ENCODE measurements at places on chromosomes 13 and 19.

DNA sequence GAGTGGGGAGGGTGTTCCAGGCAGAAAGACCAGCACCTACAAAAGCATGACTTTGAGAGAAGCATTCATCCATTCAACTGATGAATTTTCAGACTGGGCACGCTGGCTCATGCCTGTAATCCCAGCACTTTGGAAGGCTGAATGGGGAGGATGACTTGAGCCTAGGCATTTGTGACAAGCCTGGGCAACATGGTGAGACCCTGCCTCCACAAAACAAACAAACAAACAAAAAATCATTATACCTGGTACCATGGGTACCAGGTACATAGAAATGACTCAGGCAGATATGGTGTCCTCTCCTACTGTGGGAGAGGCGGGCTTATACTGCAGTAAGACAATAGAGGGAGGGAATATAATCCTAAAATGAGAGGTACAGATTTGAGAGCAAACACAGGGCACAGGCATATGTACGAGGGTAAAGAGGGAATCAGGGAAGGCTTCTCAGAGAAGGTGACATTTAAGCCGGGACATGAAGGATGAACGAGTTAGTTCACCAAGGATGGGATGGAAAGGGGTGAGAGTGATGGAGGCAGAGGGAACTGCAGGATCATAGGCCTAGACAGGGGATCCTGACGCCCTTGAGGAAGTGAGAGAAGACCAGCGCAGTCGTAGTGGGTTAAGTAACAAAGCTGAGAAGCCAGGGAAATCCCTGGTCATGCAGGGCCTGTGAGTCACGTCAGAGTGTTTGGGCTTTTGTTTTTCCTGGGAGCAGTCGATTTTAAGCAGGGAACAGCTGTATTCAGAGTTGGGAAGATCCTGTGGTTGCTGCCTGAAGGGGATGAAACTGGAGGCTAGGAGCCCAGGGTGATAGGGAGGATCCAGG is 2.9 kb downstream of the CYP2S1 start:
- DNase-seq: no peak

- DNase-seq: no peak
Measured at GRCh38 chr19:35585848-35586247, at the start of gene PMIS2. Gene PMIS2, plus strand, starts transcription at chr19:35586173. Its CDS starts 87 bp downstream, at chr19:35586260.

DNA sequence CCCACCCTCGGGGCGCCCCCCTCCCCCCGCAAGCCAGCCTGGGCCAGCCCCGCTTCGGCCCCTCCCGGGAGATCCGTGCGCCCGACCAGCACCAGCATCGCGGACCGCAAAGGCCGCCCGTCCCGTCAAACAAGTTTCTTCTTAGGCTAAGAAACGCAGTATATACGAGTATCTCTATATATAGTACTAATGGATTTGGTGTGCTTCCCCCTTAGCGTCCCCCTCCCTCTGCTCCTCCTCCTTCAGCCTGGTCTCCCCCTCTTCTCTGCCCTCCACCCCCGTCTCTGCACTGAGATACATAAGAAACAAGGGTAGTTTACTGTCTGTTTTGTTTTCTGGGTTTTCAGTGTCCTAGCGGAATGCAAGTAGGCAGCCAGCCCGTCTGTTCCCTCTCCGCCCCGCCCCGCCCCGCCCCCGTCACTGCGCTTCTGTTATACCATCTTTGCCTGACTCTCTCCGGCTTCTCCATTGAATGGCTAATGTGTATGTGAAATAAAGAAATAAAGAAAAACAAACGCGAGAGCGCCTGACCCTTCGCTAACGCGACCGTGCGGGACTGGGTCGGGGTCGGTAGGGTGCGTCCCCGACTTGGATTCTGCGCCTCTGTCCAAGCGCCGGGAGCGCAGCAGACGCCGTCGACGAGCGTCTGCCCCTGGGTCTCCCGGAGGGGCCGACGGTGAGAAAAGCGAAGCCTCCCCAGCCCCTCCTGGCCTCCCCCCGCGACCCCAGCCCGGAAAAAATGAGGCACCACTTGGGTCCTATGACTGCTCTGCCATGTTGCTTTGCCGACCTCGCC is 4.2 kb downstream of the LYL1 start:
- DNase-seq: peak; percentile 38

- peak; percentile 47 for DNase-seq
Measured at GRCh38 chr19:18419699-18420460, 682 bp downstream of the SSBP4 start.

DNA sequence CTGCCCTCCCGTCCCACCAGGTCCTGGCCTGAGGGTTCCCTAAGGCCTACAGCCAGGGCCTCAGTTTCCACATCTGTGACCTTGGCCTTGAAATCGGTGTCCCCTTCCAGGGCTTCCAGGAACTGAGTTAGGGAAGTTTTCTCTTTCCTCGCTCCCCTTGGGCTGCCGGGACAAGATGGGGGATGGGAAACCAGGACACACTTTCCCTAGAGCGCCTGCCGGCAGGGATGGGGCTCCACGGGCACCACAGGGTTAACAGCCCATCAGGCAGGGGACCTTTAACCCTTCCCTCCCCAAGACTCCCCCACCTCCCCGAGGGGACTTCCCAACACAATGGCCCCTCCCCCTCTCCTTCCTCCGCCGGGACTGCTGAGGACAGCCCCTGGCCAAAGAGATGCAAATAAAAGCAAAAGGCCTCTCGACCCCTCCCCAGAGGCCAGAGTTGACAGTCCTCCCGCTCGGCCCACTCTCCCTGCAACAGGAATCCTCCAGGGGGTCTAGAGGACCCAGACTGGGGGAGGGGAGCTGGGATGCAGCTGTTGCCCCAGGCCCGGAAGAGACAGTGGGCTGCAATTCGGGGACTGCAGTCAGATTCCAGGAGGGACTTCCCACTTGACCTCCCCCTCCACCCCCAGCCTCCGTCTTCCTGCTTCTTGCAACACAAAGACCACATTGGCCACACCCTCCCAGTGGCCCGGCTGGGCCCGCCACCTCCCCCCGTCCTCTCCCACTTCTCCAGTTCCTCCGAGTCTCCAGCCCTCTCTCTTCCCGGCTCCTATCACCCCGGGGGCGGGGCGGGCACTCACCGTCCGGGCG is 3.4 kb downstream of the BBC3 start:
- peak; percentile 37 for DNase-seq

DNA sequence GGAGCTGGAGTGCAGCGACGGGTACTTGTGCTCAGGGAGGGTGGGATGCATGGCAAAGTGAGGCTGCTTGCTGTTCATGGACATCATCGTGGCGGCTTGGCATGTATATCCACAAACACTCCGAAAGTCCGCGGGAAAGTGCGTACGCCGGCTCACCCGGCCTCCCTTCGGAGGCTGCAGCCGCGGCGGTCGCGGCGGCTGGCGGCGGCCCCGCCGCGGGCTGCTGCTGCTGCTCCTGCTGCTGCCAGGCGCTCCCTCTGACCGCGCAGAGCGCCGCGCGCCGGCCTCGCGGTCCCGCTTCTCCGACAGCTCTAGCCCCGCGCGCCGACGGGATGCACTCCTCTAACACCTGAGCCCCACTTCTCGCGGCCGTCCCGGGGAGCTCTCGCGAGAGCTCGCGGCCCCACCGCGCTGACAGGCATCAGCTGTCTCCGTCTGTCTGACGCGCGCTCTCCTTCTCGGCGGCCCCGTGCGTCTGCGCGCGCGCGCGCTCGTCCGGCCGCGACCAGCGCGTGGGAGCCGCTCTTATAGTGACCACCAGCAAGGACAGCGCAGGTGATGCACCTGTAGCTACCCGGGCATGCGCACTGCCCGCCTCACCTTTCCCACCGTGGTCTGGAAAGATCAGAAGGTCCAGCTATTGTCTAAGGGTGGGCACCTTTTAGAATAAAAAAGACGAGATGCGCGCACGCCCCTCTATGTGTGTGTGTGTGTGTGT is at the start of gene POU4F1:
POU4F1 (minus strand) TSS at position 313 of the 718 bp plus-strand sequence; CDS start at position 87, 226 bp downstream.
- peak; percentile 42 for DNase-seq

GRCh38 chr19:31497709-31498108 is 148.5 kb upstream of the TSHZ3 start:
- no peak for DNase-seq

Data from activated CD4-positive, alpha-beta T cell treated with anti-CD3 and anti-CD28 coated beads for 4 hours (primary cell).